ENCODE measurements at places on chromosomes 2 and 18.

DNA sequence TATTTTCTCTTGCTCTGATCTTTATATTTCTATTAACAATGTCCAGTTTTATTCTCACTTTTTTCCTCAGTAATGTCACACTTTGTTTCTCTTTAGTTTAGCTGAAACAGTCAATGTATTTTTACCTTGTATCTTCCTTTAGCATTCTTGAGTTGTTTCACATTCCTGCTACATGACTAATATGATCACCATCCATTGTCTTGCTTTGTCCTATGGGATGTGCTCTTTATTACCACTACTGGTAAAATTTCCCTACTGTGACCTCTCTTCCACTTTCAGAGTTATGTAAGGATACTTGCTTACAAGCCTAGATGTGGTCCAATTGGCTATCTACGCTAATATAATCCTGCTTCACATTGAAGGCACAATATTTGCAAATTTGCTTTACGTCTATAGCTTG, 457.9 kb downstream of the PIK3C3 start:
- no peak for DNase-seq

DNA sequence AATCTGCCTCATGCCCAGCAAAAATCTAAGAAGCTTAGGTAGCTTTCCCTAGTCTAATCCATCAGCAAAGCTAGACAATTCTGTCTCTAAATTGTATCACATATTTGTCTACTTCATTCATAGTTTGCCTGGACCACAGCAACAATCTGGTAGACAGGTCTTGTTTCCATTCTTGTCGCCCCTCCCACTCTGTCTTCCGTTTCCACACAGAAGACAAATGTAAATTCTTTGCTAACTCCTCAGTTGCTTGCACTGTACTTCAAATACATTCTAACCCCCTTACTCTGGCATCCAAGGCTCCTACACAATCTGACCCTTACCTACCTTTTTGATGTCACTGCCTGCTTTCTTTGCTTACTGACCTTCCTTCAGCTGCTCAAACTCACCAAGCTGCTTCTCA, 40.1 kb downstream of the THUMPD2 start:
- DNase-seq = no peak

DNA sequence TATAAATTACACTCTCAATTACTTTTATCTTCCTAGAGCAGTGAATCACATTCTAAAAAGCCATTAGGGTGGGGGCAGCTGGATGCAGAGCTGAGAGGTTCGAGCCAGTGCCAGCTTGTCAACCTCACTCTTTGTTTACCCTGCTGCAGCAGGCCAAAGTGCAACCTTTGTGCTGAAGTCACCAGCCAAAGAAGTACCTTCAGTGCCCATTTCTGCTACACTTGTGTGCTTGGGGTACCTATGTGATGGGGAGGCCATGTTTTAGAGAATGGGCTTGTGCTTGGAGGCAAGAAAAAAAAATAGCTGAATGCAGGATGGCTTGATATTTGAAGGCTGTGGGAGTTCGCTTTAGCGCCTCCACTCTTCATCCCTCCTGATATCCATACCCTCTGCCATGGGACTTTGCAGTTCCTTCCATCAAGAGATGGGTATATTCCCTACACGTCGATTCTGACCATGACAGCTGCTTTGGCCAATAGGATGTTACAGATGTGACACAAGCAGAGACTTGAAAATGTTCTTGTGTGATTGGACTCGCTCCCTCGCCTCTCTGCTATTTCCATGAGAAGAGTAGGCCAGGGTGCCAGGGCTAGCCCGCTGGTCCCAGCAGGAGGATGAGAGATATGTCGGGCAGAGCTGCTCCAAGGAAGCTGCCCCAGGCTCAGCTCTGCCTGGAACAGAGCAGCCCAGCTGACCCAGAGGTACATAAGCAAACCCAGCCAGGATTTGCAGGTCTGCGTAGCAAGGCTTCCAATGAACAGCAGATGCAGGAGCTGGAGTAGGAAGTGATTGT, 12.7 kb upstream of the FZD5 start:
- DNase-seq = no peak

DNA sequence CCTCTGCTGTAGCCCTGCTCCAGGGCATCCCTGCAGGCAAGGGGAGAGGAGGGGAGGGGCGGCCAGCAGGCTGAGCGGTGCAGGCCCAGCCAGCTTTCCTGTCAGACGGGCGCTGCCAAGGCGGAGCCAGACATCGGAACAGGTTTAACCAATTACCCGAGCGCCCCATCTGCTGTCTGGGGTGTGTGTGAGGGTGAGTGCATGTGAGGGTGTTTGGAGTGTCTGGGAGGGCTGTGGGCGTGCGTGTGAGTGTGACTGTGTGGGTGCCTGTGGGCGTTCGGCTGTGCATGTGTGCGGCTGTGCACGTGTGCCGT, 20.0 kb downstream of the EMX1 start:
- DNase-seq = no peak

GRCh38 chr2:22035361-22035830, 911.6 kb downstream of the TDRD15 start:
- DNase-seq = no peak

GRCh38 chr18:9898792-9899549, 13.2 kb downstream of the TXNDC2 start:
- no peak for DNase-seq

- DNase-seq = no peak
These were observed 1.3 kb downstream of the CPS1 start for GRCh38 chr2:210557721-210558120.

- no peak for DNase-seq
These were observed 34.9 kb upstream of the CYP26B1 start for GRCh38 chr2:72182547-72182946.

DNA sequence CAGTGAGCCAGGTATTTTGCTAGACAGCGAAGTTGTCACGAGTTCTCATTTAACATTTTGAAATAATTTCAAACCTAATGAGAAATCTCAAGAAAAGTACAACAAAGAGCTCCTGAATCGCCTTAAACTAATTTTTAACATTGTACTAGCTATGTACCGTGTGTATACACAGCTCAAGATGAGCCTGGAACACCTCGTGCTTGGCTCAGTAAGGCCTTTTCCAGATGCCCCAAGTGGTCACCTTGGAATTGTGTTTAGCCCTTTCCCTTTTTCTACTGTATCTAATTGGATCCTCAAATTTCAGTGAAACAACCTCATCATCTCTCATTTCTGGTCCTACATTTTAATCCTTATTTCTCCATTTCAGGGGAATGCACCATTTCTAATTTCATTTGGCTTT, 7.2 kb downstream of the PTPN4 start:
- DNase-seq = no peak

- DNase-seq = no peak
These were observed 58.6 kb upstream of the DOCK10 start for GRCh38 chr2:225100856-225101294.

DNA sequence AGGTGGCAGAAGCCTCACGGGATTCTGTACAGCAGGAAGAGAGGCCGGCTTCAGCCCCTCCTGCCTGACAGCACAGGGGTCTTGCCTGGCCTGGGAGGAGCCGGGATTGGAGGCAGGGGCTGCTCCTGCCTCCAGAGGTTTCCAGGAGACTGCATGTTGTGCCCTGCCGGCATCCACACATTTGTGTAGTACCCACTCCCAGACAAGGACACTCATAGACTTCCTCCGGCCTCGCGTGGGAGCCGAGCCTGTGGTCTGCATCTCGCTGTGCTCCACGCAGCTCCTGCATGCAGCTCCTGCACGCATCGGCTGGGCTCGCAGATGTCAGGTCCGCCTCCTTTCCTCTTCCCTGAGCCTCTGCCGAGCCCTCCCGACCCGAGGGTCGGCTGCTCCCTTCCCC, 34.7 kb downstream of the TPO start:
- DNase-seq = no peak

DNA sequence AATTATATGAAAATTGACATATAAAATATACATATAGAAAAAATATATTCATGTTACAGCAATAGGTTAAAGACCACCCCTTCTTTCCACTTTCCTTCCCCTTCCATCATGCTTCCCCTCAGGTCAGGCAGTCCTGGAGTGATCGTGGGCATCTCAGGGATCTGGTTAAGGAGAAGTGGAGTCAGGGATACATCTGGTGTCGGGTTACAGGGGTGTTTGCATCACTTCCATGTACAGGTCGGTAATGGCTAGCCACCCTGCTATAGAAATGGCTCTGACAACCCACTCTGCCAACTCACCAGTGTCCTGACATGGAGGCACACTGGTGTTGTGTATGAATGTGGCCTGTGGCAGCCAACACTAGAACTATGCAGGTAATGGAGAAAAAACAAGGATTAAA, 36.3 kb upstream of the LGALSL start:
- no peak for DNase-seq

- DNase-seq = no peak
These were observed 111.4 kb downstream of the METTL4 start for GRCh38 chr18:2459886-2460285.

DNA sequence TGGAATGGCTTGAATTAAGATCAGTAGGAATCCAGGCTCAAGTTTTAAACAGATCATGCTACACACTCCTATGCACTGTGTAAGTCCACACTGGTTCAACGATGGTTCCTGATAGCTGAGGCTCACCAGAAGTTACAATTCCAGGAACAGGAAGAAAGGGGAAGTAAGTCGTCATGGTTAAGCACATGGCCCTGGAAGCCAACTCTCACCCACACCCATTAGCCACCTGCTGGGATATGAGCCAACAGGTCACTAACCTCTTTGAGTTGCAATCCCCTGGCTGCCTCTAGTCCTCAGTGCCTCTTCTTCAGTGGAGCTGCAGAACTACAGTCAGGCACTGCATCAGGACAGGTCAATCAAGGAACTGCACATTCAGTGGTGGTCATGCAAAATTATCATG, 133.5 kb downstream of the TMEM182 start:
- no peak for DNase-seq

DNA sequence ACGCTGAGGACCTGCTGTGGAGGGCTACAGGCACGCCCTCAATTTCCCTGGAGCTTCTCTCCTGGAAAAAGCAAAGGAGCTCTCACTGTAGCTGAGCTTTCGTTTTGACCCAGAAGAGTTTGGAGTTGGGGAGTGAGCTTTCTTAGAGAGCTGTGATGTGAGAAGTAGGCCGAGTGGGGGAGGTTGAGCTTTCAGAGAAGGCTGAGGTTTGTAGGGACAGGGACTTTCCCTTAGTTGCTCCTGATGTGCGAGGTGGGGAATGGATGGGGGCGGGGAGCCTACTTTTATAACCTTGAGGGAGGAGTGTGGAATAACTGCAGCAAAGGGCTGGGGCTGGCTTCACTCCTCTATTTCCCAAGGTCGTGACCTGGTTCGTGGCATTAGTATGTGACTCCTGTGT, 47.1 kb downstream of the ZNF532 start:
- no peak for DNase-seq

GRCh38 chr2:155301221-155301620, 602.7 kb downstream of the KCNJ3 start:
- DNase-seq = no peak
